Neural crest cell (in vitro differentiated cells): ENCODE measurements at places on chromosomes 2 and 18.

GRCh38 chr18:38262661-38263060, 697.1 kb upstream of the CELF4 start:
- DNase-seq = no peak

DNA sequence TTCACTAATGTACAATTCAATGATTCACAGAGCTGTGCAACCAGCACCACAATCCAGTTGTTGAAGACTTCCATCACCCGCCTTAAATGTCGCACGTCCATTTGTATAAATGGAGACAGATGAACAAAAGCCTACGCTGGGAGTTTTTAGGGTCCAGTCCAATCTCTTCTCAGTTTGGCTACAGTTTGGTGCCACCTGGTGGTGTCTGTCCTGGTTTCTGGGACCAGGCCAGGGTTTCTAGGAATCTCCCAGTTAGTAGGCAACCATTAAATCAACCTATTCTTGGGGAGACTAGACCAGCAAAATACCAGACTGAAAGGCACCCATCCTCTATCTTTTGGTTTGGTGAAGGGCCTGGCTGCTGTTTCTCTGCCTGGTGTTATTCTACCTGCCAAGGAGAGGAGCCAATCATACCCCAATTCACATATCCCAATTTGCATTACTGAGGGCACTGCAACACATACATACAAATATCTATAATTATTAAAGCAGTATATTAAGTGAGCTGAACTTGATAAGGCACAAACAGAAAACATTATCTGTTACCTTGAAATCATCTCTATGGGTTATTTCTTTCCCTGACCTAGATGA, 3.2 kb upstream of the DDX1 start:
- DNase-seq = peak; percentile 74

- DNase-seq = no peak
These were observed at the start of gene AQP4 for GRCh38 chr18:26865557-26865956. Gene AQP4 (minus strand): TSS chr18:26865707. CDS start chr18:26865689, 18 bp downstream.

DNA sequence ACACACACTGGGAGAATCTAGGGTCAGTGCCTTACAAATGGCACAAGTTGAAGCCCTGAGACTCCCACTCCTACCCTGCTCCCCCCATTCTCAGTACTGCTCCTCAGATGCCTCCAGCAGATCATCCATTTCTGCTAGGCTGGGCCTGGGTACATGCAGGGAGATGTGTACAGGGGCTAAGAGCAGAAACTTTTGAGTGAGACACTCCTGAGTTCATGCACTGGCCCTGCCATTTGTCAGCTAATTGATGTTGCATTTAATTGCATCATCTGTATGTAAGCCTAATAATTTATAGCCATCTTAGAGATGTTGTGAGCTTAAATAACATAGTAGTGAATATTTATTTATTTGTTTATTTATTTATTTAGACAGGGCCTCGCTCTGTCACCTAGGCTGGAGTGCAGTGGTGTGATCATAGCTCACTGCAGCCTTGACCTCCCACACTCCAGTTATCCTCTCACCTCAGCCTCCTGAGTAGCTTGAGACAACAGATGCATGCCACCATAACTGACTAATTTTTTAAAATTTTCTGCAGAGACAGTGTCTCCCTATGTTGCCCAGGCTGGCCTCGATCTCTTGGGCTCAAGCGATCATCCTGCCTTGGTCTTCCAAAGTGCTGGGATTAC, 4.8 kb upstream of the CASP8 start:
- no peak for DNase-seq

DNA sequence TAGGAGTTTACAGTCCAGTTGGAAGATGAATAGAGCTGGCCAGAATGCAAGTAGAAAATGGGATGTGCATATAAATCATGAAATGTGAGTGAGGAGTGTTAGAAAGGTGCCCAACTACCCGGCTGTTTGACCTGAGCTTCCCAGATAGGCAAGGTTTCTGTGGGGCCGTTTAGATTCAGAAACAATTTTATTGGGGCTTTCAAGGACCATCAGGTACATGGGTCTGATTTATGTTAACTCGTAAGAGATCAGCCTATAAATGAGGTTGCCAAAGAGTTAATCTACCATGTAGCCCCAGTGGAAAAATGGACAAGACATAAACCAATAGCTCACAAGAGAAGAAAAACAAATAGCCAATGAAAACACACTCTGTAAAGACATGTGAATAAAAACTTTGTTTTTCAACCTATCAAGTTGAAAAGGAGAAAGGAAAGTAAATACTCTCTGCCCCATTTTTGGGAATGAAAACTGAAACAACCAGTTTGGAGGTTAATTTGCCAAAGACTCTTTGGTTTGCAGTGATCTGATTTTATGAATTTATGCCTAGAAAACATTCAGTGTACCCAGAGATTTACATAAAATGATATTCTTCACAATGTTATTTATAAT, 77.4 kb downstream of the TMEM247 start:
- DNase-seq = no peak

- DNase-seq = no peak
These were observed 1.4 kb downstream of the CMPK2 start for GRCh38 chr2:6864231-6864754.

DNA sequence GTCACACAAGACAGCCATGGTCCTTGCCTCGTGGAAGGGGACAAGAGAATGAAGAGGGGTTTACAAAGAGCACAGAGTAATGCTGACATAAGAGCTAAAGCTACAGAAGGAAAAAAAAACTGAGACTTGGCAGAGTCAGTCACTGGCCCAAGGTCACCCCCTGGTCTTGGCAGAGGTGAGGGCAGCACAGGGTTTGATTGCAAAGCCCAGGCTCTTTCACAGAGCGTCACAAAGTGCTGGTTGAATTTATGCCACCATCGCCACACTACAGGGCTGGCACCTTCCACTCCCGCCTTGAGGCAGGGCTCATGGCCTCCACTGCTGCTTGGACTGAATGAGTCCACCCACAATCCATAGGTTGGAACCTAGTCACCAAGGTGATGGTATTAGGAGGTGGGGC, 190.2 kb downstream of the INHBB start:
- DNase-seq = no peak

GRCh38 chr2:180978903-180979748, 1.3 kb upstream of the UBE2E3 start:
- DNase-seq = no peak

- no peak for DNase-seq
These were observed 177.5 kb downstream of the ANAPC1 start for GRCh38 chr2:111706481-111707001.

- DNase-seq = no peak
These were observed 355.4 kb downstream of the KIAA1328 start for GRCh38 chr18:37184209-37184868.

DNA sequence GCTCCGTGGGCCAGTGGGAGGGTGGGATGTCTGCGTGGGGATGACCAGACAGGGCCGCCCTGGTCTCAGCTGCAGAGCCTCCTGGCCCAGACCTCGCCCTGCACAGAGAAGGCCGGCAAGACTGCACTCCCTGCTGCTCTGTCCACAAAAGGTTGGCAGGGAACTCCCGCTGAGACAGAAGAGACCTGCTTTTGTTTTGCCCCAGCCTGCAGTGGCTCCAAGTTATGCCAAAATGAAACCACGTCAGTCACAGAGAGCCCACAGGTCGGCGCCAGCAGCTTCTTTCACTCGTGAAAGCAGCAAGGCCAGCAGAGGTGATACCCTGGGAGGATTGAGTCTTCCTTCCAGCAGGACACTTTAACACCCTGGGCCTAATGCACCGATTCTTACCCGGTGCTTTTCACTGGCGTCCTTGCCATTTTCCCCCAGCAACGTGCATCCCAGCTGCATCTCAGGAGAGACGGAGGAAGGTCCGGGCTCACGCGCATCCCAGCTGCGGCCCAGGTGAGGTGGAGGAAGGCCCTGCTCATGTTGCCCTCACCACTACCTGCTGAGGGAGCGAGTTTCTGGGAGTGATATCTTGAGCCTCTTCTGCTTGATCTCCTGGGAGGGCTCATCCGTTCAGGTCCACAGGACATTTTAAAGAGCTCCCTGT, 22.1 kb upstream of the CTDP1 start:
- no peak for DNase-seq

DNA sequence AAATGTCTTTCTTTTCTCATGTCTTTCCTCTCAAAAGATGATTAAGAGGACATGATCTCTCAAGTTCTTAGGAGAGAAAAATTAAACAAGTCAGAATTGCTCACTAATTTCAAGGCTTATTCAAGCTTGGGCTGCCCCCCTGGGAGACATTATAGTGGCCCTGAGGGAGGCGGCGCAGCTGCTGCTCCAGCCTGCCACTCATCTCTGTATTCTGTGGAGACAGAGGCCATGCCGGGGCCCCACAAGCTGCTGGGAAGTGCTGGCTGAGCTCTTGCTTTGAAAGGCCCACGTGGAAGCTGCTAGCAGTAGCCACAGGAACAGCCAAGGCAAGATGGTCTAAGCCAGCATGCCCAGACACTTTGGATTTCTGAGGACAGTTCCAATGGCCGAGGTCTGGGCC, 267.4 kb downstream of the LNPK start:
- DNase-seq = no peak

- no peak for DNase-seq
These were observed 35.6 kb downstream of the B3GNT2 start for GRCh38 chr2:62231541-62231940.

DNA sequence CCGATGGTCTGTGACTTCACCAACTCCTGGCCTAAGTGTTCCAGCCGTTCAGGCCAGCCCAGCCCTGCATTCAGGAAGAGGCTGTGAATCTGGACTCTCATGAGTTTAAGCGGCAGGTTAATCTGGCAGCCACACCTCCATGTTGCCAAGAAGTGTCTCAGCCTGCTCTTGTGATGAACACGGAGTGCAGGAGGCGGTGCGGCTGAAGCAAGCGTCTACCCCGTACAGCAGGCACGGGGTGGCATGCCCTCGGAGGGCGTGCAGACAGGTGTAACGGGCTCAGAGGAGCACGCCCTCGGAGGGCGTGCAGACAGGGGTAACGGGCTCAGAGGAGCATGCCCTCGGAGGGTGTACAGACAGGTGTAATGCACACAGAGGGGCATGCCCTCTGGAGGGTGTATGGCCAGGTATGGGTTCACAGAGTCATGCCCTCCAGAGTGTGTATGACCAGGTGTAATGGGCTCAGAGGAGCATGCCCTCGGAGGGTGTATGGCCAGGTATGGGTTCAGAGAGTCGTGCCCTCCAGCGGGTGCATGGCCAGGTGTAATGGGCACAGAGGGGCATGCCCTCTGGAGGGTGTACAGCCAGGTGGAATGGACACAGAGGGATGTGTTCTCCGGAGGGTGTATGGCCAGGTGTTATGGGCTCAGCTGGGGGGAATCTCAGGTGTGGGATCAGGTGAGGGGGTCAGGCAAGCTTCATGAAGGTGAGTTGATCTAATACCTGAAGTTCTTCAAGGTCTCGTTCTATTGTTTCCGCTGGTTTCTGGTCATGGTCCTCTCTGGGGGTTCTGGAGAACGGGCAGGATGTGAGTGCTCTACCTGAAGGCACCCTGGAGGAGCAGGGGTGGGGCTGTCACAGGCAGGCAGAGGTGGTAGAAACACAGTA, 22.6 kb downstream of the CROCC2 start:
- DNase-seq = no peak

DNA sequence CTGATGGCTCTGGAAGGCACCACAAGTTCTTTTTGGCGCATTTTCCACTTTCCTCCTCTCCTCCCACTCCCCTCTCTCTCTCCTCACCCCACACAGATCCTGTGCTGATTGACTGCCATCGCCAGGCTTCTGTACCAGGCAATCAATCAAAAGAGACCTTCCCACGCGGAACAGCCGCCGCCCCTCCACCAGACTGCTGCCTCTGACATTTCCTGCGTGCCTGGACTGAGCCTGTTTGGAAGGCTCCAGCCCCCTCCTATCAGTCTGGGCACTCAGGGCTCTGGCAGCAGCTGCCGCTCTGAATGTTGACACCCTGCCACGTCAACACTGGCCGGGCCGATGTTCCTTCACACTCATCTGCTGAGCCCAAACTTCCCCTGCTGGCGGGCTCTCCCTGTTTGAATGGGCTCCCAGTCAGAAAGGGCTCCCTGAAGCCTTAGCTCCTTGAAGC, 467.7 kb downstream of the EPHA4 start:
- DNase-seq = no peak

GRCh38 chr2:172772633-172773032, 37.0 kb downstream of the RAPGEF4 start:
- no peak for DNase-seq

- DNase-seq = no peak
These were observed 4.9 kb downstream of the TM4SF20 start for GRCh38 chr2:227374158-227374557.

DNA sequence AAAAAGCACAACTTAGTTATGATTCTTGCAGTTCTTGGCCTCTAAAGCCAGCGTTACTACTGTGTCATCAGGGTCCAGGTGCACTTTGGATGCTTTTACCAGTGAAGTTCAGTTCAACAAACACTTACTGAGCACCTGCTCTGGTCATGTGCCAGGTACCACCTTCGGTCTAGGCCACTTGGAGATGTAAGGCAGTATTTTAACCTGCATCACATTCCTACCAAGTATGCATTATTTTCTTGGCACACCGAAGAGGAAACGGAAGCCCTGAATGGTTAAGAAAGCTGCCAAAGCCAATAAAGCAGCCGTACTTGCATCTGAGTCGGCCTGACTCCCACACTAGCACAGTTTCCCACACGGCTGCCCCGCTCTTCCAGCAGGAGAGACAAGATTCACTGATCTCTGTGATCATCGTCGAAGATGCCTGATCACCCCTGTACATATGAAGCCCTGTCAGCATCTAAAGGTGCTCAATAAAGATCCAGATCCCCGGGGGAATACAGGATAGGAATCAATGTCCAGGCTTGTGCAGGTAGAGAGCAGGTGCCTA, 427.1 kb downstream of the EIPR1 start:
- DNase-seq = no peak

GRCh38 chr2:70671092-70671675, 96.8 kb downstream of the ADD2 start:
- DNase-seq = no peak

GRCh38 chr2:213476641-213477040, 192.4 kb downstream of the SPAG16 start:
- DNase-seq = no peak

DNA sequence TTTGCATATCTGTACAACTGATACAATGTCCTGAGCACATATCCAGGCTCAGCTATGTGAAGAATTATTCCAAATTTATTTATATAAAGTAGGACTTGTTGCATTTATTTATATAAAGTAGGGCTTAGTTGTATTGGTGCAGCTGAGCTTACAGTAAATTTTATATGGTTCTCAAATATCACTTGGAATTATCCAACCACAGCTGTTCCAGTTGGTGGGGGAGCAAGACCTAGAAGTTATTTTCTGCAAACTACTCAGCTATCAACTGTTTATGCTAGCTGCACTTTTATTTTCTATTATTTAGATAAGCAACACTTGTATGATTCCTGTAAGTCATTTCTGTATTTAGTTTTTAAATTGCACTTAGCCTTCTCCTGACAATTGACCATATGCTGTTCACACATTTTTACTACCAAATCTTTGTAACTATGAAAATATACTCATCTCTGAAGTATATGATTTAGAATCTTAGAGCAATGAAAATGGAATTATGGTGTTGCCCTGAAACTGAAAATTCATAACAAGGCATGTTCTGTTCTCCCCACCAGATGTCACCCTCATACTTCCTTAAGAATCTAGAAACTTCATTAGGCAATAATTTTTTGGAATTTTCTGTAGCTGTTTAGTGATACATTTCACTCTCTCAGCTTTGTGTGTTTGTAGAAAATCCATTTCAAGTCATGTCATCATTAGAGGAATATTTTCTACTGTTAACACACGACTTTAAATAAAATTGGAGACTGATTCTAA, 157.0 kb upstream of the CBLN2 start:
- no peak for DNase-seq

- no peak for DNase-seq
These were observed 89.8 kb downstream of the HS1BP3 start for GRCh38 chr2:20560891-20561636.
